Lower leg skin (tissue), 4 donors: ENCODE measurements at places on chromosomes 4 and X.

- DNase-seq, result no peak
These were observed 3.1 kb downstream of the NSG1 start for GRCh38 chr4:4390046-4390445.

- DNase-seq, result no peak
These were observed 148.8 kb downstream of the POLA1 start for GRCh38 chrX:24842486-24842885.

- DNase-seq, result no peak
These were observed 17.8 kb downstream of the MFAP3L start for GRCh38 chr4:170008371-170008770.

- DNase-seq, result no peak
These were observed 40.8 kb upstream of the AR start for GRCh38 chrX:67503004-67503403.

GRCh38 chr4:153645183-153645582, 38.9 kb upstream of the TLR2 start:
- DNase-seq, result no peak

DNA sequence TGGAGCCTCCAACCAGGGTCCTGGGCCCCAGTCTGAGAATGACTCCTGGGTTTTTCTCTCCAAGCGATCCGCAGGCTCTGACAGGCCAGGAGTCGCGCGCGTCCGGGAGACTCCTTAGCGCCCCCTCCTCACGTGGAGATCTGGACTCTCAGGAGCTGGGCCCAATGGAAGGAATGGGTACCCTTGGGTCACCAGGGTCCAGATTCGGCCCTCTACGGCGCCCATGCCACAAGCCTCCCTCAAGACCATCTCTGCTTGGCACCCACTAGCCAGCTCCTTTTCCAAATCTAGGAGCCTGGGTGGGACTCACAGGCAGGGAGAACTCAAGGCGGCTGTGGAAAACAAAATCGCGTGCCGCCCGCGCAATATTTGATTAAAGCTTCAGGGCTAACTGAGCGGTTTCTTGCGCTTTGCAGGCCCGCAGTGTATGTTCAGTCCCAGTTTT, 7.1 kb downstream of the HAND2 start:
- peak; percentile 78 for DNase-seq
